ENCODE measurements at places on chromosomes 3 and 15.

GRCh38 chr15:83721031-83721430, 67.1 kb downstream of the ADAMTSL3 start:
- DNase-seq = no peak

GRCh38 chr3:104768886-104769285, 597.8 kb upstream of the ALCAM start:
- no peak for DNase-seq

DNA sequence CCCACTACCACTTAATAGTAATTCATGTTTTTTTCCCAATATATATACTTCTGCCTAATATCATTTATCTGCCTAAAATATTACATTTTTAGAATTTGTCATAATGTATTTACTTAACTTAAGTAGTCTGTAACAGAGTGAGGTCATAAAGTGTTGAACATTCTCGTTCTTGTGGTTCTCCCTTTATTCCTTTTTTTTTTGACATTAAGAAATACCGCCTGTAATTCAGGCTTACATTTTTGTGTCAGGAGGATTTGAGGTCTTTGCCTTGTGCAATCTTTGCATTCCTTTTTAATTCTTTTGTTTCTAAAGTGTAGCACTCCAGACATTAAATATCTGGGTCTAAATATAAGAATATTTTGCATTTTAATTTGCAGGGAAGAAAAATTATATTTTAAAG, 315.4 kb downstream of the PTPRG start:
- DNase-seq = no peak

GRCh38 chr3:7754653-7755441, 746.8 kb upstream of the LMCD1 start:
- no peak for DNase-seq

GRCh38 chr3:170815340-170815739, 54.7 kb downstream of the RPL22L1 start:
- no peak for DNase-seq

GRCh38 chr3:186959029-186959624, 28.8 kb downstream of the ST6GAL1 start:
- no peak for DNase-seq

DNA sequence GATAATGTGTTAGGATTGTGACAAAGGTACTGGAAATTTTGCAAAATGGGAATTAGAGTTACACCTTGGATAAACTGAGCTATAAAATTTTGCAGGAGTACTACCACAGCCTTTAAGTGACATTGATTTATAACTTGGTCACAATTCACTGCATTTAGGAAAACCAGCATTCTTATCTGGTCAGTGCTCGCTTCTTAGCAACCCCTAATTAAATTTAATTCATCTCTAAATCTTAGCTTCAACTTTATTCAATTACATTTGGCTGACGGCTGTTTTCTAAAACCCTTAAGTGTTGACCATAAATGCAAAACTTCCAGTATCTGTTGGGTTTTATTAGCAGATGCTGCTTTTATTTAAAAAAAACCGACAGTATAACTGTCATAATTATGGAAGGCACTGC, 31.3 kb downstream of the TFRC start:
- DNase-seq = no peak
